ENCODE measurements at places on chromosomes 6 and 20. TPM values are rescaled to one million over a fixed set of nuclear protein-coding genes. Genes with fewer than 3 reads are reported as not detected.

MYH7B gene
- polyA plus RNA-seq: 0.40 TPM

CEP250 gene
- polyA plus RNA-seq: 33.4 TPM

DNMT3B gene
- polyA plus RNA-seq: 0.82 TPM

WFDC10B gene
- not detected for polyA plus RNA-seq

KIF25 gene
- polyA plus RNA-seq: not detected

MLIP gene
- not detected for polyA plus RNA-seq

BNIP5 gene
- polyA plus RNA-seq: not detected

PNPLA1 gene
- polyA plus RNA-seq: not detected

EYA4 gene
- not detected for polyA plus RNA-seq

SLC12A5 gene
- 1.0 TPM for polyA plus RNA-seq

HDGFL1 gene
- polyA plus RNA-seq: 0.09 TPM

POM121L2 gene
- not detected for polyA plus RNA-seq

TRIM40 gene
- not detected for polyA plus RNA-seq

PHACTR3 gene
- polyA plus RNA-seq: 0.36 TPM

GRCh38 chr6:138182939-138183789 is 21.4 kb downstream of the ARFGEF3 start:
- no peaks in the 10 kb centered on the region for H3K4me1 ChIP-seq
- peaks cover 6% of the 10 kb centered on the region for H3K27me3 ChIP-seq
- no peak overlapping the region for H3K4me3 ChIP-seq
- no peak overlapping the region for H3K27ac ChIP-seq
- H3K36me3 ChIP-seq: no peaks in the 10 kb centered on the region

- no peak overlapping the region for H3K27ac ChIP-seq
- DNase-seq: no peak
- H3K4me1 ChIP-seq: no peaks in the 10 kb centered on the region
- no peaks in the 10 kb centered on the region for H3K36me3 ChIP-seq
- no peak overlapping the region for H3K4me3 ChIP-seq
- no peaks in the 10 kb centered on the region for H3K27me3 ChIP-seq
These were observed 25.1 kb upstream of the FAM8A1 start for GRCh38 chr6:17574866-17575560.

DNA sequence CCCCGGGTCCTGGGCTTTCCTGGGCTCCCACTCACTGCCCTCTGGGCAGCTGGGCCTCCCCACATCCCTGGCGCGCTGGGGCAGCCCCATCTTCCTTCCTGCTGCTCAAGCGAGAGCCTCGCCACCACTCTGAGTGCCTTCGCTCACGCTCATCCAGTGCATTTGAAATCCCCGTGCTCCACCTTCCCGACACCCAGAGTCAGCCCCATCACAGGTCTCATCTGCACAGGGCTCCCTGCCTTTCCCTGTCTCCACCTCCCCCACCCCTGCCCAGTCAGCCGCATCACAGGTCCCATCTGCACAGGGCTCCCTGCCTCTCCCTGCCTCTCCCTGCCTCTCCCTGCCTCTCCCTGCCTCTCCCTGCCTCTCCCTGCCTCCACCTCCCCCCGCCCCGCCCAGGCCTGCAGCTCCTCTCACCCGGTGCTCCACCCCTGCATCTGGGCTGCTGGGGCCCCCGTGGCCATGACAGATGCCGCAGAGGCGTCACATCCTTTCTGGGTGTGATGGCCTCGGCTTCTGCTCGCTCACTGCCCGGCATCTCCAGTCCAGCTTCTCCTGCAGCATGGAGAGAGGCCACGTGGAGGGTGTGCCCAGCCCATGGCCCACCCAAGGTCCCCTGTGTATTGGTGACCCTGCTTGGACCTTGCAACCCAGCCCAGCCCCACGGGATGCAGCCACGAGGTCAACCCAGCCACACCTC is 9.0 kb upstream of the BHLHE23 start:
- peaks cover 29% of the 10 kb centered on the region for H3K4me1 ChIP-seq
- no peaks in the 10 kb centered on the region for H3K27me3 ChIP-seq
- no peak overlapping the region for H3K27ac ChIP-seq
- H3K4me3 ChIP-seq: no peak overlapping the region

- DNase-seq: no peak
- H3K36me3 ChIP-seq: no peaks in the 10 kb centered on the region
- no peak overlapping the region for H3K27ac ChIP-seq
- H3K4me3 ChIP-seq: no peak overlapping the region
- H3K27me3 ChIP-seq: no peaks in the 10 kb centered on the region
- peaks cover 4% of the 10 kb centered on the region for H3K4me1 ChIP-seq
These were observed 14.9 kb downstream of the TRERF1 start for GRCh38 chr6:42436825-42437224.

DNA sequence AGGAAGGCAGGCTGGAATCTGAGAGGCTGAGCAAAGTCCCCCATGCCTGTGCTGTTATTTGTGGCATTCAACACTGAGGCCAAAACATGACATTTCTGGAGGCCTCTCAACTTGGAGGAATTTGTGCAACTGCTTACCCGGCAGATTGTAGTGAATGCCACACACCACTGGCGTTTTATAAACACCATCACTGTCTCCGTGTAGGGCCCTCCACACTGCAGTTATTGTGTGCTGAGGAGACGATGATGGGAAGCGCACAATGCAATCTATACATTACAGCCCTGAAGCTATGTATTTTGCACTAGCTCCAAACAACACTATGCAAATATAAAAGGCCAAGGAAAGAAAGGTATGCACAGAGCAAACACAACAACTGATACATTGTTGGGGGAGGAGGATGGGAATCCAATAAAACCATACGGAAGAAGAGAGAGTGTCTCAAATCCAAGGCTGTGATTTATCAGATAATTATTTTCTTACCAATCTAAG is 106.5 kb downstream of the SMLR1 start:
- H3K4me3 ChIP-seq: no peak overlapping the region
- no peak for DNase-seq
- H3K36me3 ChIP-seq: no peaks in the 10 kb centered on the region
- no peaks in the 10 kb centered on the region for H3K4me1 ChIP-seq
- no peak overlapping the region for H3K27ac ChIP-seq
- no peaks in the 10 kb centered on the region for H3K27me3 ChIP-seq

DNA sequence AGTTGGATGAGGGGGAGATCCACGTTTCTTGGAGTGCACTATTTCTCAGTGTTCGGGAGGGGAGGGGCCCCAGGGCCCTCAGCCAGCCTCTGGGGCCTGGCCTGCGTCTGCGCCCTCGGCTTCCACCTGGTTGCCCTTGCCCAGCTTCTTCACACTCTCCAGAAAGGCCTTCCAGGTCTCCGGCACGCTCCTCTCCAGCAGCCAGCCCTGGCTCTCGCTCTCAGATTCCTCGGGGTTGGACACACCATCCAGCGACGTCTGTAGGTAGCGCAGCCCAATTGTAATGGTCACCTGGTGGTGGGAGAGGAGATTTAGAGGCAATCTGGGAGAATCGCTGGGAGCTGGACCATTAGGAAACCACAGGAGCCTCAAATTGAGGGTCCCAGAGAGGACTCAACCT is 24.2 kb downstream of the PRPH2 start:
- DNase-seq: no peak
- H3K4me1 ChIP-seq: no peaks in the 10 kb centered on the region
- 0 out of 2 replicates have a peak, but pooled peaks cover 3% of the 10 kb centered on the region for H3K36me3 ChIP-seq
- H3K27ac ChIP-seq: no peak overlapping the region
- H3K27me3 ChIP-seq: no peaks in the 10 kb centered on the region

GRCh38 chr20:38969708-38970107 is 7.6 kb downstream of the DHX35 start:
- no peak for DNase-seq
- peaks cover 16% of the 10 kb centered on the region for H3K36me3 ChIP-seq
- H3K27ac ChIP-seq: no peak overlapping the region
- H3K4me3 ChIP-seq: no peak overlapping the region

- H3K4me3 ChIP-seq: no peak overlapping the region
- H3K27ac ChIP-seq: no peak overlapping the region
- H3K36me3 ChIP-seq: no peaks in the 10 kb centered on the region
- H3K4me1 ChIP-seq: no peaks in the 10 kb centered on the region
These were observed 458.2 kb downstream of the FRK start for GRCh38 chr6:115602466-115602865.

- H3K4me1 ChIP-seq: peaks cover 15% of the 10 kb centered on the region
- no peak overlapping the region for H3K4me3 ChIP-seq
- no peaks in the 10 kb centered on the region for H3K36me3 ChIP-seq
- H3K27ac ChIP-seq: no peak overlapping the region
- peak; percentile 68 for DNase-seq
These were observed 7.4 kb downstream of the SNX9 start for GRCh38 chr6:157830354-157831017.

DNA sequence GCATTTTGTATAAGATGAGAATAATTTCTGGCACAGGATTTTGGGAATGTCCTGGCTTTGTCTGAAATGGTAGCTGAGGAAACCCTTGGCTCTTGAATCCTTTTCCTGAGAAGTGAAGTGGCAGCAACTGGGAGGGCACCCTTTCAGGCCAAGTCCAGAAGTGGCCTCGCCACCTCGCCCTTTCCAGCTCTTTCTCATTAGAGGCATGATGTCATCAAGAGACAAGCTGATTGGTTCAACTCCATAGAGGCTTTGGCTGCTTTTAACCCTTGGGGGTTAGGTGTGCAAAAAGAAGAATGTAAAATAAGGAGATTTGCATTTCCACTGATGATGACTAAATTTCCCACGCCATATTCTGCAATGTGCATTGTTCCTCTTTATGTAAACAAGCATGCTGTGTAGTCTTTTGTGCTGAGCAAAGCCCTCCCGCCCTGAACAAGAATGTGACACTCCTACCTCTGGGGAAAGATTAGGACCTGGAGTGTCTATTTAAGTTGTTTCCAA is 116.5 kb downstream of the TCP11 start:
- H3K4me1 ChIP-seq: no peaks in the 10 kb centered on the region
- no peaks in the 10 kb centered on the region for H3K36me3 ChIP-seq
- H3K4me3 ChIP-seq: no peak overlapping the region
- H3K27ac ChIP-seq: no peak overlapping the region
- no peaks in the 10 kb centered on the region for H3K27me3 ChIP-seq
- DNase-seq: no peak

- no peak for DNase-seq
- no peaks in the 10 kb centered on the region for H3K27me3 ChIP-seq
- H3K36me3 ChIP-seq: no peaks in the 10 kb centered on the region
These were observed 6.4 kb downstream of the TPMT start for GRCh38 chr6:18148304-18149025.

GRCh38 chr20:34110745-34111641 is 1.1 kb downstream of the EIF2S2 start:
- peak overlapping the region; percentile 84 for H3K4me3 ChIP-seq
- H3K27me3 ChIP-seq: no peaks in the 10 kb centered on the region
- H3K4me1 ChIP-seq: peaks cover 4% of the 10 kb centered on the region
- DNase-seq: no peak
- H3K36me3 ChIP-seq: peaks cover 8% of the 10 kb centered on the region
- H3K27ac ChIP-seq: peak overlapping the region; percentile 92

DNA sequence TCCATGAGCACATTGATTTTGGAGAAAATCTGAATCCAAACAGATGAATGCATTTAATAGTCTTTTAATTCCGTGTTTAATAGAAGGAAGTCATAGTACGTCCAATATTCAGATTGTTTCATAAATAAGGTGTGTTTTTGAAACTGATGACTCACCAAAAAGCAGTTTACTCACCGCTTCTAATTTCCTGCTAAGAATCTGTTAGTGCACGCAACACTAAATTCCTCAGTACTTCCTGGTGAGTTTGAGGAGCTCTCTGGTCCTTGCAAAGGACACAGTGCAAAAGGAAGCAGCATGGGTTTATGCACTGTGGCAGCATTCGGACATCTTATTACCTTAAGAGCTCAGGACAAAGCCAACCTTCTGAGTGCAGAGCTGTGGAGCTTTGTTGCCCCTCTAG is 2.3 kb upstream of the ADGRF1 start:
- H3K27ac ChIP-seq: no peak overlapping the region
- no peaks in the 10 kb centered on the region for H3K4me1 ChIP-seq
- H3K4me3 ChIP-seq: no peak overlapping the region
- no peaks in the 10 kb centered on the region for H3K36me3 ChIP-seq
- DNase-seq: no peak

DNA sequence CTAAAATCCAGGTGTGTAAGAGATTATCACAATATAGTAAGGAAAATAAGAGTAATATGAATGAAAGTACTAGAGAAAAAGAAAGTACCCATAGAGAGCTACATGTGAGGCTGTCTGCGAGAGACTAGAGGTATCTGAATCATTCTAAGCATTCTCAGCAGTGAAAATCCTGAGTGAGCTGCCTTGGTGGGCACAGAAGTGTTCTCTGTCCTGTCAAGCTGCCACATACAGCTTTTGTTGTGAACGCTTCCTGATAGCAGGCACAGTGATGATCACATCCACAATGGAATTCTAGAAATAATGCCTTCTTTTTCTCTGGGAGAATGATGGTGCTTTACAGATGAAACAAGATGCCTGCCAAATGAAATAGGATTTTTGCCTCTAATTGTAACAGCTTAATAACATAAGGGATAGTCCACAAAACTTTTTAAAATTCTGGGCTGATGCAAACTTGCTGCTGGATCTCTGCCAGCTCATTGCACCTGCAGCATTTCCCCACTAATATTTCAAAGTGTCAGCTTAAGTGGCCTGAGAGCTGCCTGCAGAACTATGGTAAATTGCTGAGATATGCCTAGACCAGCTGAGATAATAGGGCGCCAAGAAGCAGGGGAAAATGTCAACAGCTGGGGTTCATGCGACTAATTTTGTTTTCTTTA is 620.5 kb downstream of the DOK5 start:
- no peaks in the 10 kb centered on the region for H3K27me3 ChIP-seq
- H3K4me1 ChIP-seq: no peaks in the 10 kb centered on the region
- no peak for DNase-seq
- H3K27ac ChIP-seq: no peak overlapping the region

DNA sequence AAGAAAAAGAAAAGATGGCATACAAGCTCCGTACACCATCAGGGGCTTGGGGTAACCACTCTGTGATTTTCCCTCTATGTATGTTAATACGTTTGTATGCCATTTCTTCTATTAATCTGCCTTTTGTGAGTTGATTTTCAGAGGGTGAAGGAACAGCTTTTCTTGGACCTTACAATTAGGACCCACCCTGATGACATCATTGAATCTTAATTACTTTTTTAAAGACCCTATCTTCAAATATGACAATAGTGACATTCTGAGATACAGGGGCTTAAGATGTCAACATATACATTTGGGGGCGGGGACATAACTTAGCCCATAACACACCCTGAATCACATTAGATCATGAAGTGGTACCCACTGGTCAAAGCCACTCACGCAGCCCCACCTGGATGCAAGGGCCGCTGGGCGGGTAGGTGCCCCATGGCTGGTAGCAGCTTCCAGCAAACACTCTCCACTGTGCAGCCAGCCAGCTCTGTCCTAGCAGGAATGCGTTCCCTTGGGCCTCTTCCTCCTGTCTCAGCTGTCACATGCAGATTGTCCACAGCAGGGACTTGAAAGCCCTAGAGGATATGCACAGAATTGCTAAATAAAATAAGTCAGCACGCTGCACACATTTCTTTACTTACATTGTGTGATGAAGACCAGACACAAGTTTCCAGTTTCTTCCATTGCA is 74.5 kb downstream of the FOXF2 start:
- H3K27ac ChIP-seq: no peak overlapping the region
- no peaks in the 10 kb centered on the region for H3K27me3 ChIP-seq
- no peak for DNase-seq
- peaks cover 14% of the 10 kb centered on the region for H3K4me1 ChIP-seq
- H3K4me3 ChIP-seq: no peak overlapping the region
- no peaks in the 10 kb centered on the region for H3K36me3 ChIP-seq

GRCh38 chr6:44223319-44224028 is at the start of gene SLC29A1:
TSS of gene SLC29A1 (plus strand) at chr6:44223595. CDS start at chr6:44227314, 3,719 bp downstream.
- peak within 1 kb of the TSS; percentile 83 for H3K4me3 ChIP-seq
- H3K27ac ChIP-seq: peak within 1 kb of the TSS; percentile 43
- no peak for DNase-seq
- no peaks in the 10 kb centered on the region for H3K36me3 ChIP-seq
- peaks cover 27% of the 10 kb centered on the region for H3K4me1 ChIP-seq

GRCh38 chr6:84269947-84270733 is 42.7 kb upstream of the CEP162 start:
- no peak overlapping the region for H3K27ac ChIP-seq
- H3K4me3 ChIP-seq: no peak overlapping the region
- DNase-seq: no peak
- no peaks in the 10 kb centered on the region for H3K27me3 ChIP-seq
- H3K36me3 ChIP-seq: no peaks in the 10 kb centered on the region
